CD14-positive monocyte (primary cell): ENCODE measurements at places on chromosomes 3 and 15.
A peak's percentile ranks its signal among the peaks of the same experiment; 100 is the strongest.

DNA sequence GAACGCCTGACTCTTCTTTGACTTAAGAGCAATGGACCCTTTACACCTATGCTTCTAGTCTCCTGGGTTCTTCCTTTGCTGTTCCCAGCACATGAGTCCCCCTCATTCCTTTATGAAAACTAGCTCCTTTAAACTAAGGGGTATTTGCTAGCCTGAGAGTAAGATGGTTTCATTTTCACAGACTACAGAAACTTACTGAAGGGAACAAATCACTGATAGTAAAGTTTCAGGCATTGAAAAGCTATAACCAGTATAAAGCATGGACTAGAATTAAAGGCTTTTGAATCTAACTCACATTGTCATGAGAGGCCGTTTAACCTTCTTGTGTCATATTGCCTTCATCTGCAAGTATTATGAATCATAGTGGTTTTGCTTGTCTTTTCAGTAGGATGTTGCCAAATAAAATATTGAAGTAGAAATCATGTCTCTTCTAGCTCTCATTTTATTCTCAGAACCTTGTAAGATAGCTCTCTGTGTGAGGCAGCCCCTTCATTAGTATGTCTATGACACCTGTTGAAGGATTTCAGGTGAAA lies 765.9 kb downstream of the NR2F2 start:
- DNase-seq, result no peak

DNA sequence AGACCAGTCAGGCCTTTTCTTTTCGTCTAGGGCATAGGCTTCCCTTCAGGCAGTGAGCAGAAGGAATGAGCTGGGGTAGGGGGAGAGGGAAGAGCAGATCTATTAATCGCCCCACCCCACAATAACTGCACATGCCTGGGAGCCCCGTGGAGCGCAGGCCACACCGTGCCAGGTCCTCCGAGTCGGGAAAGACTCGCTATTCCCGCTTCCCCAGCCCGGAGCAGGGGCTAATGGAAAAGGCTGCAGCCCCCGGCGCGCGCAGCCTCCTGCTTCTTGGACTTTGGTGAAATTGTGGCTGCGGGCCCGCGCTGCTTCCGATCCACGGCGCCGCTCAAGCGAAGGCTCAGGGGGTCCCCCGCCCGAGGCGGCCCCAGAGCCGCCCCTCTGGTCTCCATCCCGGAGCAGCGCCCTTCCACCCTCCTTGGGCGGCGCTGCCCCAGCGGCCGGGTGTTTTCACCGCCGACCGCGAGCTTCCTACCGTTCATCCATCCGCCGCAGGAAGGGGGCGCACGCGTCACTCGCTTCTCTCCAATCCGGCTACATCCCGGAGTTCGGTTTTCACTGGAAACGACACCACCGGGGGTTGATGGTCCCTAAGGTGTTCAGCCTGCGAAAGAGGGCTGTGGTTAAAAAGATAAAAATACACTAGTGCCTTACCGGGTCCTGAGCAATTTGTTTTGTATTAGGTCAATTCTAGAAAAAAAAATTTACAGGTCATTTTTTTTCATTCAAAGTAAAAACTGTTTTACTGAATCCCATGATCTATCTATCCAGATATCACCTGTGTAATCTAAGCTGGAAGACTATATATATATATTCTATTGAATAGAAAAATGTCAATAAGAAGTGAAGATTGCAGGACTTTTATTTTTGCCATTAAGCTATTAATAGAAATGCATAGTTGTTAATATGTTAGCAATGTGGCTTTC lies 4.4 kb upstream of the SYNM start:
- DNase-seq, result peak; percentile 19

DNA sequence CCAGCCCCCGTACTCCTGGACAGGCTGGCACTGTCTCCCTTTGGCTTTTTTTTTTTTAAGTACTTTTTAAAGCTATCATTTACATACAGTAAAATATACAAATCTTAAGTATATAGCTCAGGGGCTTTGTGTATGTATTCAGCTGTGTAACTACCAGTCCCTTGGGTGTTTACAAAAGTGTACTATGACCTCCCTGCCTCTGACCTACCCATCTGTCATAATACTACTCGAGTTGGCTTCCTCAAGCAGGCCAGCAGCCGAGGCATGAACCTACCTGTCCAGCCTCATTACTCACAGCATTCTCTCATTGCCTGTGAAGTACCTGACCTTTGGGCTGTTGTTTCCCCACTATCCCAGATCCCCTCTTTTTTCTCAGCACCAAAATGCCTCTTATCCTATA lies 33.2 kb downstream of the ABHD2 start:
- DNase-seq, result no peak

DNA sequence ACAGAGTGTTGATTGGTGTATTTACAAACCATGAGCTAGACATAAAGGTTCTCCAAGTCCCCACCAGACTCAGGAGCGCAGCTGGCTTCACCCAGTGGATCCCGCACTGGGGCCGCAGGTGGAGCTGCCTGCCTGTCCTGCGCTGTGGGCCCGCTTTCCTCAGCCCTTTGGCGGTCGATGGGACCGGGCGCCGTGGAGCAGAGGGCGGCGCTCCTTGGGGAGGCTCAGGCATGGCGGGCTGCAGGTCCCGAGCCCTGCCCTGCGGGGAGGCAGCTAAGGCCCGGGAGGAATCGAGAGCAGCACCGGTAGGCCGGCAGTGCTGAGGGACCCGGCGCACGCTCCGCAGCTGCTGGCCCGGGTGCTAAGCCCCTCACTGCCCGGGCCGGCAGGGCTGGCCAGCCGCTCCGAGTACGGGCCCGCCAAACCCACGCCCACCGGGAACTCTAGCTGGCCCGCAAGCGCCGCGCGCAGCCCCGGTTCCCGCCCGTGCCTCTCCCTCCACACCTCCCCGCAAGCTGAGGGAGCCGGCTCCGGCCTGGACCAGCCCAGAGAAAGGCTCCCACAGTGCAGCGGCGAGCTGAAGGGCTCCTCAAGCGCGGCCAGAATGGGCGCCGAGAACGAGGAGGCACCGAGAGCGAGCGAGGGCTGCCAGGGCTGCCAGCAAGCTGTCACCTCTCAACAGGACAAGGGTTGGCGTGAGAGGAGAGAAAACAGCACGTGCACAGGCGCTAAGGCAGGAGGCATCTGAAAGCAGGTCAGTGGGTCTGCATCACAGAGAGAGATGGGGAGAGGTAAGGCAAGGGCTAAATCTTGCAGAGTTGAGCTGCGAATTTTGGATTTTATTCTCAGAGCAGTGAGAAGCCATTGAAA lies 5.9 kb upstream of the EPB42 start:
- DNase-seq, result no peak

DNA sequence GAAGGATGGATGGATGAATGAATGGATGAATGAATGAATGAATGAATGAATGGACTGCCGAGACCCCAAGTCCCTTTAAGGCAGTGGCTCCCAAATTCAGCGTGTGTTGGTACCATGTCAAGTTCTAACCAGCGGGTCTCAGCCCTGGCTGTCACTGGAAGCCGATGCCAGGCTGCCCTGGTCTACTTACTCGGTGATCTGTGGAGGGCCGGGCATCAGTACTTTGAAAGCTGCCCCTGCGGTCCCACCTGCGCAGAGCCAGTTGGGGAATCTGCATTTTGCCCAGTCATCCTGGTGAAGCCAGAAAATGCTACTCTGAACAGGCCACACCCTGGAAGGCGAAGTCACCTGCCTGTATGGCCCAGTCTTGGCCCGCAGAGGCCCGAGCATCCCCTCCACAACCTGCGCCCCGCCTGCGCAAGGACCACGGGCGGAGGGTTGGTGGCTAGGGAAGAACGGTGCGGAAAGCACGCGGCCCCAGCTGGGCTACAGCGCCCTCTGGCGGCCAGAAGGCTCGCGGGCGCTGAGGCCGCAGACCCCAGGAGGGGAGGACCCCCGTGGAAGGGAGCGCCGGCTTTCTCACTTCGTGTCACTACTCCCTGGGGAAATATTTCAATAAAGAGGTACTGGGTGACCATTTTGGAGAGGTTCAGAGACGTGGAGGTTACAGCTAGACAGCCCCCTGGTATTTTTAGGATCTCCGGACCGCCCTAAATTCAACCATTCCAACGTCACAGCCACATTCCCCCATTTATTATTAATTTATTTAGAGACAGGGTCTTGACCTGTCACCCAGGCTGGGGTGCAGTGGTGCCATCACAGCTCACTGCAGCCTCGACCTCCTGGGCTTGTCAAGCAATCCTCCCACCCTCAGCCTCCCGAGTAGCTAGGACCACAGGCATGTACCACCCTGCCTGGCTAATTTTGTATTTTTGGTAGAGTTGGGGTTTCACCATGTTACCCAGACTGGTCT lies 34.9 kb downstream of the PRKCD start:
- DNase-seq, result peak; percentile 68

DNA sequence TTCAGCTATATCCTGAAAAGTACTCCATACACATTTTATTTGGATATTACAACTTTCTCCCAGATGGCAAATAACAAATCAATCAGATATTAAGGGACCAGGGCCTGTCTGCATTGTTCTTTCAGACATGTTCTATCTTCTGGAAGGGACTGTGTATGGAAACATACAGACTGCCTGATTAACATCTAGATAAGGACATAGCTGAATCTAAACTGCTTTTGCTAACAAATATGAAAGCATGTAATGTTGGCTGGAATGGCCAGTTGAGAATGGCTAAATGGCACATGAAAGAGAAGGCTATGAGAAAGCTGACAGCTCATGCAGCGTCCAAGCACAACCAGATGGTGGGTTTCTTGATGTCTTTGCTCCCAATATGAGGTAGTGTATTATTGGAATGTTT lies 149.4 kb downstream of the CFAP20DC start:
- DNase-seq, result no peak

GRCh38 chr15:29570948-29571791 lies 251.1 kb downstream of the TJP1 start:
- no peak for DNase-seq
